Fibroblast of skin of scalp (primary cell): ENCODE measurements at places on chromosomes 16 and 17.

DNA sequence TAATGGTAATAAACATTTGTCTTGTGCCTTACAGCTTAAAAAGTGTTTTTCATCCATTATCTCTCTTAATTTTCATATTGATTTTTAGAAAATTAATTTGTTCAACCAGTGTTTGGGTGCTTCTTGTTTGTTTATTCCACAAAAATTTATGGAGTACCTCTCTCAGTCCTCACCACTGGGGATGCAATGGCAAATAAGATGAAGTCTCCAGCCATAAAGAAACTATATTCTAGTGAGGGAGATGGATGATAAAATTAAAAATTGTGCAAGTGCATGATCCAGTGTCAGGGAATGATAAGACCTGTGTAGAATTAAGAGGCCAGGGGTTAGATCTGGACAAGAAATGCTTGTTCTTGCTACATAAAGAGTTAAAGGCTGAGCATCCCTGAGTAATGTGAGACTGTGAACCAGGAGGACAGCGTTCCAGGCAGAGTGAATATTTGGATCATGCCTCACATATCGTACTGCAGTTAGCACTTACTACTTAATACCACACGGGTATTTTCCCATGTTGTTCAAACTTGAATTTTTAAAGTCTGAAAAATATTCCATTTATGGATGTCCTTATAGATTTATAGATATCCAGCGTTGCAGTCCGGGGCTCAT, 535.7 kb upstream of the HSBP1 start:
- DNase-seq = peak; percentile 39

GRCh38 chr17:9702914-9703780, 57.8 kb downstream of the USP43 start:
- no peak for DNase-seq

DNA sequence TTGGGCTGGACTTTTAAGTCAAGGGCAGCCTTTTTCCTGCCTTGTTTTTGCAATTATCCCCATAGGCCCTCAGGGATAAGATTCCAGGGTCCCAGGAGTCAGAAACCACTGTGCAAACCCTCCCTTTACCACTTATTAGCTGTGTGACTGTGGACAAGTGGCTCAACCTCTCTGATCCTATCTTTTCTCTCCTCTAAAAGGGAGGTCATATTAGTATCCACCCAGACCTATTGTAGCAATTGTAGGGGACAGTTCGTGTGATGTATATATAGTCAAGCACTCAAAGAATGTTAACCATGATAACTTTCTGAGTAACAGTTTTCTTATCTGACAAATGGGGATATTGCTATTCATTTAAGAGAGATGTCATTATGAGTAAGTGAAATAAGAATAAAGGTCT, 68.2 kb downstream of the IRX5 start:
- DNase-seq = no peak

GRCh38 chr16:28898266-28898665, 20.0 kb downstream of the ATP2A1 start:
- DNase-seq = no peak

GRCh38 chr16:4846503-4846900, 586 bp downstream of the GLYR1 start:
- peak; percentile 48 for DNase-seq

GRCh38 chr17:55735731-55736405, 13.2 kb upstream of the TMEM100 start:
- DNase-seq = peak; percentile 63

- DNase-seq = no peak
These were observed 41.7 kb downstream of the PGS1 start for GRCh38 chr17:78419970-78420815.
